ENCODE measurements at places on chromosomes 1 and 21.

DNA sequence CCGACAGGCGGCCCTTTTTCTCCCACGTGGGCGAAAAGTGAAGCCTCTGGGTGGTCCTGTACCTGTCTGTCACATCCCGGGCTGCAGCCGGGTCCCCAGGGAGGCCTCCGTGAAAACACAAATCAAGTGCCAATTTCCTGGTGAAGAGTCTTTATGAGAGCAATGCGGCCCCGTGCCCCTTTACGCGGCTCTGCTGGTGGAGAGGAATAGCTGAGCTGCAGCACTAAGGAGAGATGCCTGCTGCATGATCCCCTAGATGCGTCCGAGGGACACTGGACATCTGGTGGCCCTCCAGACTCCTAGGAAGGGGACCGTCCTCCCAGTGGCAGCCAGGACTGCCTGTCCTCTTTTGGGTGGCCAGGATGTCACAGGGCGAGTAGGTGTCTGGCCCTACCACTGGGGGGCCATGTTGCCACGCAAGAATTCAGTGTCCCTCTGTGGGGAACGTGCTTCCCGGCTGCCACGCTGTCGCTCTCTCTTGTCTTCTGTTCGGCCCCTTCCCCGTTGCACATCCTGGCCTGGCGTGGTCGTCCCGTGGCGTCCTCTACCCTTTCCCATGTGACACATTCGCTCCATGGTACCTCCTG, 38.7 kb downstream of the COL18A1 start:
- no peak for DNase-seq

DNA sequence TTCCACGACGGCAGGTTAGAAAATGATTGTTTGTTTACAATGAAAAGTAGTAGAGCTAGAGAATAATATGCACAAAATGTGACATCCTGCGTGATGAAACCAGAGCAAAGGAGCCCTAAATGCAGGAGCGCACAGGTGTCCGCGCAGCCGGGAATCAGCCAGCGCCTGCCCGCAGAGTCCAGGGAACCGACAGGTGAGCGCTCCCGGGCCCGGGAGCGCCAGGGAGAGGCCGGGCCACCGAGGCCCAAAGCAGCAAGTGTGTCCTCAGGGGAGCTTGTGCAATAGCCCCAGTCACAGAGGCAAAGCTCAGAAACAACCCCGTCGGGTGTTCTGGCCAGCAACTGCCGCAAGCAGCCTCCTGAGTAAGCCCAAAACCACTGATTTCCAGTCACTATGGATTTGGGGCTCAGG, 789 bp upstream of the GALE start:
- peak; percentile 22 for DNase-seq

DNA sequence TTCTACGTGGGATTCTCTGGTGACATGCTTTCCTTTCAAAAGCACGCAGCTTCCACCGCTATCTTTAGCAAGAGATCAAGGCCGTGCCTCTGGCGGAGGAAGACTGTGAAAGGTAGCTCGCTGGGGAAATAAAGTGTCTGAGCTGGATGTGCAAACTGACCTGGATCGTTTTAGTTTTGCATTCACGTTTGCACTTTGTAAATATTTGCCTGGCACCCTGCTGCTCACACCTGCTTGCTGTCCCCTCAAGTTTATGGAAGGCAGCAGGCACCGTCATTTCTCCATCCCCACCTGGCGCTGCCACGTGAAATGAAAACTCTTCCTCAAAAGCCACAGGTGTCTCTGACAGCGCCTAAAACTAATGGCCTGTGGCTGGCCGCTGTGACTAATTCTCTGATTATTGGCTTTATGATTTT, 44.0 kb upstream of the TARDBP start:
- DNase-seq, result peak; percentile 97

DNA sequence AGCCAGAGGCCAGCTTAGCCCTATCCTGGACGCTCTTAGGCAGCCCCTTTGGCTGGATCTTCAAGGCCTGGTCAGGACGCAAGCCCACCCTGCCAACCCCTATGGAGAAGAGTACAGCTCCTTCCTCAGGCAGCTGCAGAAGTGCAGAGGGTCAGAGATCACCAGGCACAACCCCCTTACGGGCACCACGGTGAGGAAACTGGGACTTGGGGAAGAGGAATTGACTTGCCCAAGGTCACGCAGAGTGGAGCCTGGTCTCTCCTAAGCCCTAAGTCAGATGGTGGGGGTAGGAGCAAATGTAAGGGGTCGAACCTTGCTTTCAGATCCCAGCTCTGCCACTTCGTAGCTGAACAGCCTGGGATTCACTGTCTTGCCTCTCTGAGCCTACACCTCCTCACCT, 3.7 kb downstream of the E2F2 start:
- no peak for DNase-seq

DNA sequence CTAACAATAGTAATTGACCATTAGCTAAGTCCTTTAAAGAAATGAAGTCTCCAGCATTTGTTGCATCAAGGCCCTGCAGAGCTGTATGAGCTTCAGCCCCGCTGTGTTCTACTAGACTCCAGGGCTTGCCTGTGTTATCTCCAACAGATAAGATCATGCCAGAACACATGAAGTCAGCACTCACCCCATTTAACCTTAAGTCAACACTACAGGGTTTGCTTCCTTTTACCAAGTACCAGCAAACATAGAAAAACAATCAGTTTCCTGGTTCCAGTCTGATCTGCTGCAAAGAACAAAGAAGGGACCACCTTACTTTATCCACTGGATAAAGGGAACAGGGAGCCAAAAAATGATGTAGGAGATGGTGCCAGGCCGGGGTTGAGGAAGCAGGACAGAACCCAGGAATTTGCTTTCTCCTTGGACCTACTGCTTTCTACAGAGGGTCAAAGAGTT, 41.3 kb upstream of the ENAH start:
- DNase-seq, result no peak

DNA sequence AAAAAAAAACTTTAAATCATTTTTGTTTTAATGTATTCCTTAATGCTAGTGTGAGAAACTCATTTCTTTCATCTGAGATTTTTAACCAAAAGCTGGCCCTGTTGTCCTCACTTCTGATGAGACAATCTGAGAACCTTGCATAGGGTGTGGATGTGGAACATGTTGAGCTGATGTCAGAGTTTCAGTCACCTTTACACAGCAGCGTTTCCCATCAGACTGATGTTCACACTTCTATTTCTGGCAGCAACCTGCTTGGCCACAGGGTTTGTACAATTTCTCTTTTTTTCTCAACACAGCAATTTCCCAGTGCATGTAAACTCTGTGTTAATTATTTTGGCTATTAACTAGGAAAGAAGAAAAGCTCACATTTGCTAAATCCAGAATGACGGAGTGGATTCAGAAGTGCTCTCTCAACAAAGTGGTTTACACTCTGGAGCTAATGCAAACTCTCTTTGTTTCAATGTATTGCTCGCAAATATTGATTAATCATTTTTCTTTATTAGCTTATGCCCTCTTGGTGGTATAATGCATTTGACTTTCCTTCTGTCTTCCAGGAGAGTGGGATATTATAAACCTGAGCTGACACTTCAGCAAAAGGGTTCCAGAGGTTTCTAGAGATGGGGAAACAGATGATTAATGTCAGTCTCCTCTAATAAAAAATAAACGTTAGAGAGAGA, 70.5 kb upstream of the HSPA13 start:
- DNase-seq, result no peak

GRCh38 chr21:44977616-44978340, 37.9 kb downstream of the SLX9 start:
- no peak for DNase-seq
